ENCODE measurements at places on chromosomes 5 and 9.

- peak; percentile 65 for DNase-seq
Observed at GRCh38 chr5:113337515-113338415, 97.0 kb downstream of the TSSK1B start.

DNA sequence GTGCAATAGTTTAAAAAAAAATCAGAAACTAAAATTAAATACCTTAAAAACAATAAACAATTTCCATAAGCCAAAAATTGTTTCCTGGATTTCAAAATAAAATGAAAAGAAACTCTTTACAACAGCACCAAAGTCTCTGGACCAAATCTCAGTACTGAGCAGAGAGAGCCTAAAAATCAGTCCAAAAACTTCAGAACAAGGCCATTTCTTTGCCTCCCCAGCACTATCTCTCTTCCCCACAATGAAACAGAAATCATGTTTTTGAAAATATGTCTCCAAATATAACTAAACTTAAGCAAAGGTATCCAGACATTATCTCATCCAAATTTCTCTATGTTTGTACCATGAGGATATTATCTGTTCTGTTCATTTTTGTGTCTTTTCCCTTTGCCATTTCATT, 1.0 kb downstream of the FREM1 start:
- no peak for DNase-seq

DNA sequence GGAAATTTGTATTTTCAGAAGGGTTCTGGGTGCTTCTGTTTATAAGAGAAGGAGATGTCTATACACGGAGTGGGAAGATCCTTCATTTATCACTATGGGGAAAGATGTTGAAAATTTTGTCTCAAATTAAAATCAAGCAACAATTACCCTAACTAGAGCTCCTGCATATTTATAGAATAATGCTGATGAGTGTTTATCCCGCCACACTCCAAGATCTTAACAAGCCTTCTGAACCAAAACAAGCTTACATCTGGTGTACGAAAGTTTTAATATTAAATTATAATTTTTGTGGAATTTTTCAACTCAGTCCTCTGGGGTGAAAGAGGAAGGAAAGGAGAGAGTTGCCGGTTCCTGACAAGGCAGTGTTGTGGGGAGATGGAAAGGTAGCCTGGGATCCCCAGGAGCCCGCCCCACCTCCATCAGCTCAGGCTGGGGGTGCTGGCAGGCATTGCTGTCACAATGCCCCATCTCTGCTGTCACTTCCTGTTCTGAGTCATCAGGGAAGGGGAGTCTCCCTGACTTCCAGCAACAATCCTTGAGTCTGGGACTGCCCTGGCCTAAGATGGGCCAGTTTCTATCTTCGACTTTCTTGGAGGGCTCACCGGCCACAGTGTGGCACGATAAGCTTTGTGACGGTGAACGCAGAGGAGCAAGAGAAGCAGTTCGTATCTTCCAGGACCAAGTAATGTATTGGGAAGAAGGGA, 64.5 kb downstream of the ERAP1 start:
- peak; percentile 21 for DNase-seq

DNA sequence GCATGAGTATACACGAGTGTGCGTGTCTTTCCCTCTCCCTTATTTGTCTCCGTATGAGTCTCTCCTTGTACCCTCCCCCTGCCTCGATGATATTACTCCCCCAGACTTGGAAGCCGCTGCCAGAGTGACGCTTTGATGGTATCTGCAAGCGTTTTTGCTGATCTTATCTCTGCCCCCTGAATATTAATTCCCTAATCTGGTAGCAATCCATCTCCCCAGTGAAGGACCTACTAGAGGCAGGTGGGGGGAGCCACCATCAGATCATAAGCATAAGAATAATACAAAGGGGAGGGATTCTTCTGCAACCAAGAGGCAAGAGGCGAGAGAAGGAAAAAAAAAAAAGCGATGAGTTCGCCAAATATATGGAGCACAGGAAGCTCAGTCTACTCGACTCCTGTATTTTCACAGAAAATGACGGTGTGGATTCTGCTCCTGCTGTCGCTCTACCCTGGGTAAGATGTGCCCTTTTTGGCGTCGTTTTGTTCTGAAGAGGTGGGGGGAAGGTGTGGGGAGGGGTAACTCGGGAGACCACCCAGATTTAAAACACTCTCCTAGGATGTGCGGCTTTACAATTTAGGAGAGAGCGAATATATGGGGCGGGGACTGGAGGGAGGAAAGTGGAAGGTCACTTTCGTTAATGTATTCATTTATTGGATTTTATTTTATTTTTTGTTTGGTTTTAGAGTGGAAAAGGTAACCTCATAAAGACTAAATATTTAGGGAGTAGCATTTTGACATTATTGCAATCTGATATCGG, at the start of gene GABRG2:
Gene GABRG2, plus strand, starts transcription at position 119 of the 757 bp plus-strand sequence. Its CDS starts 227 bp downstream, at position 346.
- DNase-seq, result no peak

DNA sequence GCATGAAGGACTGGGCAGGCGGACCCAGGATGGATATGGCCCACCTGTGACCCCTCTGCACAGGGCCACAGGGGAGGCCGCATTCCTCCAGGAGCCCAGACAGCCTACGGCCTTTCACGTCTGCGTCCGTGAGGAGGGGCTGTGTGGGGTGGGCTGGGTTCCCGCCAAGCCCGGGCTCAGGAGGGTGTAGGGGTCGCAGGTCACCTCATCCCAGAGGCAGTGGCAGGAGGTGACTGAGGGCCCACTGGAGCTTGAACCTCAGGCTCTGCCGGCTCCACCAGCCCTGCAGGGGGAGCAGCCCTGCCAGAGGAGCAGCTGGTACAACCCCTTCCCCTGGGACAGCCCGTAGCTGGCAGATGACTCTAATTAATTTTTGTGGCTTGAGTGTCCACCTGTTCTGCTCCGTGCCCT, 40.7 kb upstream of the CACNA1B start:
- no peak for DNase-seq

DNA sequence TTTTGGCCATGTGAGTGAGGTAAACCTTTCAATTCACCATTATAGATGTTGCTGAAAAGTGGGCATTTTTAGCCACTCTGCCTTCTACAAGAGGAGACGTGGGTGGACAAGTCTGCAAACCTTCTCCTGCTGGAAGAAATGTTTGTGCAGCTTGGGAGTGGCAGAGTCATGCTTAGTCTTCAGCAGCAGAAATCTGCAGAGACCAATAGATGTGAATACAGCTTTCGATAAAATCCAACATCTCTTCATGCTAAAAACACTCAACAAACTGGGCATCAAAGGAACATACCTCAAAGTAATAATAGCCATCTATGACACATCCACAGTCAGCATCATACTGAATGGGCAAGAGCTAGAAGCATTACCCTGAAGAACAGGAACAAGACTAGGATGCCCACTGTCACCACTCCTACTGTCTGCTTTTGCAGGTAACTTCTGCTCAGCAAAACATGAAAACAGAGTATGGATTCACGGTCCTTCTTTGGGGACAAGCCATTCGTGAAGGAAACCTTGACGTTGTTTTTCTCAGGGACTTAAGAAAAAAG, 91.3 kb downstream of the RALGPS1 start:
- no peak for DNase-seq

DNA sequence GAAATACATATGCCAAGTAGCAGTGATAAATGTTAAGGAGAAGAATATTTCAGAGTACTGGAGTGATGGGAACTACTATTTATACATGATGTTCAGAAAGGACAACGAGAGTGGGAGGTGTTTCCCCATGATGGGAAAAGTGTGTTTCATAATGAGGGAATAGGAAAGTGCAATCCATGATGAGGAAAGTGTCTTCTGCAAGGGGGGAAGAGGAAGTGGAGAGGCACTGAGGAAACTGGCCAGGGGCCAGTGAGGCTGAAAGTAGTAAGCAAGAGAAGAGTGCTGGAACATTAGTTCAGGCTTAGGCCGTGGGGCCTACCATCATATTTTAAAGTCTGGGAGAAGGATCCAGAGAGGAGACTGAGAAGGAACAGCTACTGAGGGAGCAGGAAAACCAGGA, 327.2 kb downstream of the SLF1 start:
- no peak for DNase-seq

Data from astrocyte (in vitro differentiated cells and primary cell).